Retina (tissue), 1 donor: ENCODE measurements at places on chromosomes 7 and 10.

DNA sequence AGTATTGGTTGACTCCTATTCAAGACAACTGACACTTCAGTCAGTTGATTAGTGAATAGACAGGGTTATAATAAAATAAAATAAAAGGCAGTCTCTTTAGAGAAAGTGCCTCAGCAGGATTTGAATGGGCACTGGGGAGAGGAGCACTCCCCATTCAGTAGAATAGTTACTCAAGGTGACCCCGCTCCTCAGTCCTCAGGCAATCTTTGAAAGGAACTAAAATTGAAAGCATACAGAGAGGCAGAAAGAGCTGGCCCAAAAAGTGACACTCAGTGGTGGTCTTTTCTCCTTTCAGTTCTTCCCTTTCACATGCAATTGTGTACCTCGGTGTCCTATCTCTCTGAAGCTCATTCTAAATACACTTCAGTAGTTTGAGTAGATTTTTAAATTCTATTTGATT lies 47.4 kb upstream of the MACC1 start:
- DNase-seq = no peak

DNA sequence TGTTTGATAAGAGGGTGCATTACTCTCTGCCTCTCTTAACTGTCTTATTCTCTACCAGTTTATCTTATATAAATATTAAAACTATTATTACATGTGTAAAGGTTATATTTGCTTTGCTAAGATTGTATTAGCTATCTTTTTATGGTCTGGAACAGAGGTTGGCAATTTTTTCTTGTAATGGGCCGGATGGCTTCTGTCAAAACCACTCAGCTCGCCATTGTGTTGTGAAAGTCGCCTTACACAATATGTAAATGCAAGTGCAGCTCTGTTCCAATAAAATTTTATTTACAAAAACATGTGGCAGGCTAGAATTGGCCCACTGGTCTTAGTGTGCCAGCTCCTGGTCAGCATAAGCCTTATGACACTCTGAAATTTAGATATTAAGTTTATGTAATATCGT lies 185.8 kb downstream of the SDK1 start:
- DNase-seq = no peak

DNA sequence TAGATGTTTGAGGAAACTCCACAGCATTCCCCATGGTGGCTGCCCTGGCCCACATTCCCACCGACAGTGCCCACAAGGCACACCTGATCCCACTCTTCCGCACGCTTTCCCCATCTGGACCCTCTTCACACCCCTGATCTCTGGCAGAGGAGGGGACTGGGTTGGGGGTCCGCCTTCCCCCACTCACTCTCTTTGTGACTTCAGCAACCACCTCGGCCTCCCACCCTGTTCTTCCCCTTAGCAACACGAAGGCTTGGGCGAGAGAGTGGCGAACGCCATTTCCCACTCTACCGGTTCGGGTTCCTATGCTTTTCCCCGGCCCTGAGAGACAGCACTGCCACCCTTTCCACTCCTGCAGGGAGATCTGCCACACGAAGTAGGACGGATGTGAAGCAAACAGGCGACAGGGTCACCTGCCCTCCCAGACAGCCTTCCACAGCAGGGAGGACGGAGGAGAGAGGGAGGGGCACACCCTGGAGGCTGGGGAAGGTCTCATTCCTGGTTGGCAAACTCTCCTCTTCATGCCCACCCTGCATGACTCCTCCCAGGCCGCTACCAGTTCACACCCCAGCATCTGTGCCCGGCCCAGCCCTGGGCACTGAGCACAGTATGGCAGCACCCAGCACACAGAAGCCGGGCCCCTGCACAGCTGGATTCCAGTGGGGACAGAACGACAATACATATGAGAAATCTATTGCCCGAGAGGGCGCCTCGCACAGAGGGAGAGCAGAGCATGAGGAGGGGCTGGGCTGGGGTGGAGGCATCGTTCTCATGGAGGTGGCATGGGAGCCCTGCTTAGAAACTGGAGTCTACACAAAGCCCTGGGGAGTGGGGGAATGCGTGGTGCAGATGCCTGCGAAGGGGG lies 93.5 kb downstream of the PAXIP1 start:
- DNase-seq = no peak

DNA sequence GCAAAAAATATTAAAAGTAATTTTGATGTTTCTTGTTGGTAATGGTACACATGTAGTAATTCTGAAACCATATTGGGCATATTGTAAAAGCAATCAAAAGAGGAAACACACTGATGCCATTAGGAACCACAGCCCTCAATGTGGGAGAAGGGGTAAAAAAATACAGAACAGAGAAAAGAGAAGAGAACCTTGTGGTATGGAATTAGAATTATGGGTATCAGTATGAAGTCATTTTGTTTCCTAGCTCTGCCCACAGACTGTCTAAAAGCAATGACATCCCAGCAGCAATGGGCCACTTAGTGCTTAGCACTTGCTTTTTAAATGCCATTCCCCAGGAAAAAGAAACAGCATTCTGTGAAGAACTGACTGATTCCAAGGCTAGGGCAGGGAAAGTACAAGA lies 61.5 kb downstream of the CPVL start:
- no peak for DNase-seq

DNA sequence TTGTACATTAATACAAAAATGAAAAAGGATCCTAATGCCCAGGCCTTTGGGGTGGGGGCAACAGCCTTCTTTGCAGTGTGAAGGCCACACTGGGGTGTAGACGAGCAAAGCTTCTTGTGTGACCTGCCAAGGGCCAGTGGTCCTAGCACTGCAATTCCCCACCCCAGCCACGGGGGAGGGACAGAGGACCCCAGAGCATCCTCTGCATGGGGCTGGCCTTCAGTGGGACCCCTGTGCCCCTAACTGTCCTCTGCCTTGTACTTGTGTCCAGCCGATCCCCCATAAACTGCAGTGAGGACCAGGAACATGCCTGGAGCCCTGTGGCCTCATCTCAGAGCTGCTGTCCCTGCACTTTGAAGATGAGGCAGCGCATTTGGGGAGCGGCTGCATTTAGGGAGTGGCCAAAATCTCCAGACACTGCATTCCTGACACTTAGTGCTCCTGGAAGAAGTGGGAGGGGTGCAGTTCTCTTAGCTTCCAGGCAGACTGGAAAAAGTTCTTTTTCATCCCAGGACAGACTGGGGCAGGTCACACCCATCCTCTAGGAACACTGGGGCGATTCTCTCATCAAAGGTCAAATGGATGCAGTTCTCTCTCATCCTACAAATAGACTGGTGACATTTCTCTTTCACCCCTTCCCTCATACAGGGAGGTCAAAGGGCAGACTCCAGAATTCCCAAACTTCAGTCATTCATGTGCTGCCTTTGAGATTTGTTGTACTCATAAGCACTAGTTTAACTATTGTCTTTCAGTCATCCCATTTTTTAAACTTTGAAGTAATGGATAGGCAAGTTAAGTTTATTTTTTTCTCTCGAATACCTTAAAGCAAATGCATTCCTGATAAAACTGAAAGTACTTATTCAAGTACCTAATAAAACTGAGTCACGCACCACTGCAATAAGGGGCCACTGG lies 922 bp upstream of the MYO1G start:
- DNase-seq = no peak

DNA sequence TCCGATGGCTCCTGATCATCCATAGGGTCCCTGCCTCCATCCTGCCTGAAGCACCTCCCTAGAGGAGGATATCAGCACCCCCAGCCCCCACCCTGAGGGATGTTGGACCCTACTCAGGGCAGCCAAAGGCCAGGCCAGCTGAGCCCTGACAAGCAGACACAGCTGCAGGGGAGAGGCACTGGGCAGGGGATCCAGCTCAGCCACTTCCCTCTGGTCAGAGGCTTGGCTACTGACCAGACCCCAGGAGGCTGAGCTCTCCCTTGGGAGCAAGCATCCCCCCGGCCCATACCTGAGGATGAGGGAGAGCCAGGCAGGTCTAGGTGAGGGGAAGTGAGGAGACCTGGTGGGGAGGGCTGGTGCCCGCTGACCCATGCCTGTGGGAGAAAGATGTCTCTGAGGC lies 6.6 kb downstream of the LDB3 start:
- no peak for DNase-seq

GRCh38 chr7:45569290-45569685 lies 4.9 kb upstream of the ADCY1 start:
- no peak for DNase-seq

- no peak for DNase-seq
These were observed 334.3 kb downstream of the ARL4A start for GRCh38 chr7:13021566-13022300.

DNA sequence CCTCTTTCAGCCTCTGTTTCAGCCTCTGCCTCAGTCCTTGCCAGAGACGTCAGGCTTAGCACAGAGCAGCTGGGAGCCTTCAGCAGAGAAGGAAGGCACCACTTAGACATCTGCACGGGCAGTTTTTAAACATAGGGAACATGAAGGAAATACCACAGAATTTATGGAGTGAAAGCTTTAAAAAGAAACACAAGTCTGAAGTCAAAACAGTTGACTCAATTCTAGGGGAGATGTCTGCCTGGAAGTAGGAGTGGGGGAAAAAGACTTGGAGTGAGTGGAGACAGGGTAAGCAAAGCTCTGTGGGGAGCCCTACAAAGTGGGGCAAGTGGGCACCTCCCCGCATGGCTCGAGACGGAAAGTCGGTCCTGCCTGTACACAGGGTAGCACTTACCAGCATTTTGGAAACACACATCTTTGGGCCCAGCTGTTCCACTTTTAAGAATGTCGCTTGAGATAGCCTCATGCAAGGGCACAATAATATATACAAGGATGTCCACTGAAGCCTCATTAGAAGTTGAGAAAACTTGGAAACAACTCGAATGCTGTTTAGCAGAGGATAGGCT lies 5.0 kb upstream of the TBXAS1 start:
- DNase-seq = no peak

DNA sequence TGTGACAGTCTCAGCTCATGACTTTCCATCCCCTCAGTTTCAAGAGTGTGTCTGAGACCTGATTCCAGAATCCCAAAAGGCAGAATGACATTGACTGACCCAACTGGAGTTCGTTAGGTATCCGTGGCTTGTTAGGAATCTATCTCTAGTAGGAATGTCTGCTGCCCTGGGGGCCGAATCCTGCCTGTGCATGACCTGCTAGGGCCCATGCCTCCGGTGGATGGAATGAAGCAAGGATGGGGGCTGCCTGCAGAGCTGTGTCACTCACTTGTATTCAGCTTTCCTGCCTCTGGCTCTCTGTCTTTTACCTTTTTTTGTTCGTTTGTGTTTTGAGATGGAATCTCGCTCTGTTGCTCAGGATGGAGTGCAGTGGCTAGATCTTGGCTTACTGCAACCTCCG lies 129.5 kb downstream of the SDK1 start:
- DNase-seq = no peak

- no peak for DNase-seq
These were observed 16.2 kb upstream of the NME8 start for GRCh38 chr7:37832194-37832593.

- no peak for DNase-seq
These were observed 72.3 kb downstream of the ELMO1 start for GRCh38 chr7:37376386-37376785.

GRCh38 chr7:104838537-104839299 lies 175.3 kb upstream of the KMT2E start:
- no peak for DNase-seq

DNA sequence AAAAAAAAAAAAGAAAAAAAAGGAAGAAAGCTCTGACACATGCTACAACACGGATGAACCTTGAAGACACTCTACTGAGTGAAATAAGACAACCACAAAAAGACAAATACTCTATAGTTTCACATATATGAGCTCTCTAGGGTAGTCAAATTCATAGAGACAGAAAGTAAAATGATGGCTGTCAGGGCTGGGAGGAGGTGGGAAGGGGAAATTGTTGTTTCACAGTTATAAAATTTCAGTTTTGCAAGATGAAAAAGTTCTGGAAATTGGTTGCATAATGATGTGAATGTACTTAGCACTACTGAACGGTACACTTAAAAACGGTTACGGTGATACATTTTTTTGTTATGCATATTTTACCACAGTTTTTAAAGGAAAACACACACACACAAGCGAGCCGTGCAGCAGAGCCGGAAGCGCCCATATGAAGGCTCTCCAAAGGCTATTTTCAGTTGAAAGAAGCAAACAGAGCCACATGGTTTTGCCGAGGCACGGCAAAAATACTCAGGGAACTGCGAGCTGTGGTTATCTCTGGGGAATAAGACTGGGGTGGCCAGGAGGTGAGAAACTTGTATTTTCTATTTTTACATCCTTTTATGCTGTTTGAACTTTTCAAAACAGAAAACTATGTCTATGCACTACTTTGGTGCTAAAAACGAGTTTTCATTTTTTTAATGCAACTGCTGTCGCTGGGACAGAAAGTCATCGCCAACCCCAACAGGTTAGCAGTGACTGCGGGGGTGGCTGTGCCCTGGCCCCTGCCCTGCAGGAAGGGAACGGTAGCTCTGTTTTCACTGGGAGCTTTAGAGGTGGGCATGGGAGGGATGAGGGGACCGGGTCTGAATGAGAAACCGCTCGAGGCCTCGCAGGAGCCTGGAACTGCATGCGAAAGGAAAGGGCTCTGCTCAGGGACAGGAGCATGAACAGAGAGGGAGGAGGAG lies 132.9 kb downstream of the OAT start:
- no peak for DNase-seq

DNA sequence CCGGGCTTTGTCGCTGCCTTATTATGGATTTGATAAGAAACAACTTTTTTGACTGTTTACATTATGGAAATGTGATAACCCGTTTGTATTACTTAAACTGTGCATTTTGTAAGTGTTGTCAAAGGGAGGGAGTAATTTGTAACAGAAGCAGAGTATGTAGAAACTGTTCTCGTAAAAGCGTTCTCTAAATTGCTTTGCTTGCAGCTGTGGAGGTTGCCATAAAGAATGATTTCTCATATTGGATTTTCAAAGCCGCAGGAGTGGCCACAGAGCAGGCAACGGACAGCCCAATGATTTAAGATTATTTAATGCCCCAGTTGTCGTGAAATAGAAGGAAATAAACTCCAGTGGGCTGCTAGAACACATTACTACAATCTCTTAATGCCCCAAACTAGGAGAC lies 114.0 kb upstream of the INSYN2A start:
- no peak for DNase-seq

- no peak for DNase-seq
These were observed 33.7 kb upstream of the PARP12 start for GRCh38 chr7:140096459-140096858.

DNA sequence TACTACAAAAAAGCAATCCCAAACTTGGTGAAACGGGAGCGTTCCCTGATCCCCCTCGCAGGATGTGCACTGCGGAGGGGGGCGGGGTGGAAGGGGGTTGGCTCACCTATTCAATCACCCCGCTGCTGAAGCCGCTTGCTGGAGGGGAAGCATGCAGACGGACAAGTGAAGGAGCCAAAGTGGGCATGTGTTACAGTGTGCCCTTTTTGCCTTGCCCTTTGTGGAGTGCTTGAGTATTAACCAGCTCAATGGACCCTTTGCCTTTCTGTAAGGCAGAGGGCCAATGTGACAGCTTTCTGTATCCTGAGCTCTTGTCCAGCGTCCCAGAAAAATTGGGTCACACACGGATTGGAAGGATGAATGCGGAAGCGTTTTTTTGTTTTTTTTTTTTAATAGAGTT lies 348.9 kb upstream of the NPSR1 start:
- DNase-seq = no peak

DNA sequence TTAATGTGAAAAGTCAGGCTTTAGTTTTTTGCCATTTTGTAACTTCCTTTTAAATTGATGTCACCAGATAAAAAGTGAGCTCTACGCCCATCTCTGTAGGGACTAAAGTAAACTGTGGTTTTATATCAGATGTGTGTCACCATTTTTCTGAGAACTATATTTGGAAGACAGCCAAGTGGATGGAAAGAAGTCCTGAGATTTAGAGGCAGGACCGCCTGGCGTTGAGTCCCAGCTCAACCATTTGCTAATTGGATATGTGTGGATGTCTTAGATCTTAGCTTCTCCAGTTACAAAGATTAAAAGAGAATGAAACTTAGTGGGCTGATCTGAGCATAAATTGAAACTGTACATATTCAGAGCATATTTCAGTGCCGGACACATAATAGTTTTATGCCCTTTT lies 691.6 kb upstream of the CELF2 start:
- no peak for DNase-seq
